ENCODE measurements at places on chromosomes 3 and 15.

- no peak for DNase-seq
Measured at GRCh38 chr3:47377186-47377585, 3.6 kb upstream of the PTPN23 start.

DNA sequence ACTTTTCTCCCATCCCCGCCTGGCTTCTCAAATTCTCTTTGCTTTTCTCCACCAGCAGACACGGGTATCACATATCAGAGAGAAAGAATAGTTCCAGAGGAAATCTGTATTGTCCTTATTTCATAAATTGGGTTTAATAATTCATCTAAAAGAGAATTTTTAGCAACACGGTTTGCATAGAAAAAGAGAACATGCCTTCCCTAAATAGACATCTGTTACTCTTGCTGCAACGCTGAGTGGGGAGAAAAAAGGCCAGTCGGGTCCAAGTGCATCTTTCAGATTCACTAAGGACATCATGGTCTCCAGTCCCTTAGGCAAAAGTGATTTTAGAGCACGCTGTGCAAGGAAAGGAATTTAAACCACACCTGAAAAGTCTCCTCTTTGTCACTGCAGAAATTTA lies 201.3 kb downstream of the ABHD5 start:
- no peak for DNase-seq

GRCh38 chr3:9222956-9223639 lies 26.3 kb downstream of the SRGAP3 start:
- no peak for DNase-seq

DNA sequence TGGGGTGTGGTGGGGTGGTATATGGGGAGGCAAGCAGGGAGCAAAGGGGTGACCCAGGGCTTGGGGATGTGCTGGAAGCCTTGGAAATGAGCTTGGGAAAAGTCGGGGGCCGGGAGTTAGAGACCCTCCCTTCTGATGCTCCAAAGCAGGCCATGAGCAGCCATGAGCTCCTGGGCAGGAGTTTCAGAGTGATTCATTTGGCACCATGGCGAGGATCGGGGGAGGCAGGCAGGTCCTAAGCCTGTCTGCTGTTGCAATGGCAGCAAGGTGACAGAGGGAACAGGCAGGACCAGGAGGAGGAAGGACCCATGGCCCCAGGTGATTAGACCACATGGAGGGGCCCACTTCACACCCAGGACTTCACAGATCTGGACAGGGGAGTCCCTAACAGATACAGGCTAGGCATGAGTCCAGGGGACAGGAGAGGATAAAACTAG lies 21.3 kb downstream of the RGMA start:
- DNase-seq: no peak

DNA sequence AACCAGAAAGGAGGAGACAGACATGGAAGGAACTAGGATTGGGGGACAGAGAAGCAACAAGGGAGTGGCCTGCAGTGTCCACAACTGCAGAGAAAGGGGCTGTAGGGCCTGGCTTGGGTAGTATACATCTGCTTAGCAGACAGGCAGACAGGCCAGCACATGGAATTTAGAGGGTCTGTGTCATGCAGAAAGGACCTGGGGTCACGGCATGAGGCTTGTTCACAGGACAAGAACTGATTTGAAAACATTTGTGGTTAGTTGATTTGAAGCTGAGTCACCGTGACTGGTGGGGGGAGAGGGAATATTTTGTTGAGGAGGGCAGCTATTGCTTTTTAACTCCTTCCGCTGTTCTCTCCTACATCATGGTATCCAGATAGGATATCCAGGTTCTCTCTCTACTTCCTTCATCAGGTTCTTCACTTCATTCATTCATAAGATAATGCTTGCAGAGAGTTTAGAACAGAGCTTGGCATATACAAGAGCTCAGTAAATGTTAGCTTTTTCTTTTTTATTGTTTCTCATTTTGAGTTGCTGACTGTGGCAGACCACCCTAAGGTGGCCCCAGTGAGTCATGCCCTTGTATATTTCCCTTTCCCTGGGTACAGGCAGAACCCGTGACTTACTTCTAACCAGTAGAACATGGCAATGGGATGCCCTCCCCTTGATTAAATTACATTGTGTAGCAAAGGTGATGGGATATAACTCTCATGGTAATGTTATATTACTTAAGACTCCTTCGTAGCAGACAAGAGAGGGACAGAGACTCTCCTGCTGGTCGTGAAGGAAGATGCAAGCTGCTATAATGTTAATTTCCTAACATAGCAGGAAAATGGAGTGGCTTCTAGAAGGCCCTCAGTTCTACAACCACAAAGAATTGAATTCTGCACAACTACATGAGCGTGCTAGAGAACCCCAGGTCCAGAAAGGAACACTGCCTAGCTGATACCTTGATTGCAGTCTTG lies 95.0 kb upstream of the NMNAT3 start:
- no peak for DNase-seq

DNA sequence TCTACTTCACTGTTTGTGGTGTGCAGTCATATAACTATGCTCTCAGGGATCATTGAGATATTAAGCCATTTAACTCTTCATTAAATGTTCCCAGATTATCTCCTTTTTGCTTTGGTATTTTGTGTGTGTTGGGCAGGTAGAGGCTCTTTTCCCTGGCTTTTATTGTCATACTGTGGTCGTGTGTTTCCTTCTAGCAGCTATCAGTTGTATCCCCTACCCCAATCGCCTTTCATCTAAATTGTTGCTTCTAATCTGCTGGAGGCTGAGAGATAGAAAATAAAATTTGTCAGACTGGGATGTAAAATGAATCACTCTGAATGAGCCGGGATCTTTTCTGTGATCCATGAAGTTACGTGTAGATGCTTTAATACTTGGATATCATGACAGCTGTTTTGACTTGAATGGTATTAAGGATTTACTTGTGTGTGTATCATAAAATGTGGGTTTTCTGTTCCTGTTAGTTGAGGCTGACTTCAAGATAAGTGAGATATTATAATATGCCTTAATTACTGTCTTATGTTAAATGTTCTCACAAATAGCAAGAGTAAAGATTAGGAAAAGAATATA lies 9.2 kb downstream of the NFKBIZ start:
- no peak for DNase-seq

GRCh38 chr15:43239732-43240491 lies 19.1 kb upstream of the EPB42 start:
- DNase-seq: no peak

DNA sequence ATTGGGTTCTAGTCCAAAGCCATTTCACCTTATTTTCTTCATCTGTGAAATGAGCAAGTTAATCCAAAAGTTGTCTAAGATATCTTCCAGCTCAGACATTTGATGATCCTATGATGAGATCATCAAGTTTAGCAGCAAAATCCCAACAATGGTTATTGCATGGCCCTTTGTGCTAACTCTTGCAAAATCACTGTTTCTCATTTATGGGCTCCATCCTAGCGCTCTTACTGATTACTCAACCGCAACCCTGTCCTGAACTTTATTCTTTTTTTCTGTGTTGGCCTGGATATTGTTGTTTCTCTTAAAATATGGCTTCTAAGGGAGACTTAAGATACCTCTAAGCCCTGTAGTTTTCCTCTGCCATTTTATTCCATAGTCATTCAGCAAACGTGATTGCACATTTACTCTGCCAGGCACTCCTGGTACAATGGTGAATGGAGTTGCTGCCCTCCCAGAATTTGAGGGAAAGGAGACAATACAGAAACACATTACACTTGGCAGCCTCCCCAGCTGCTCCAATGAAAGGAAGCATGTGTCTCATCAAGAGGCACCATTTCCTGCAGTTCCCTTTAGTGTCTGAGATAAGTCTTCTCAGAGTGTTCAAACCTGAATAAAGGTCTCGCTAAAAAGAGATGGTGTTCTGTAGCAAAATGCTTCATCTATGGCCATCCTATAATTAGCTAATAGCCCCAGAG lies 4.4 kb downstream of the GXYLT2 start:
- DNase-seq: no peak

GRCh38 chr3:17143893-17144664 lies 259.3 kb downstream of the PLCL2 start:
- DNase-seq: no peak

DNA sequence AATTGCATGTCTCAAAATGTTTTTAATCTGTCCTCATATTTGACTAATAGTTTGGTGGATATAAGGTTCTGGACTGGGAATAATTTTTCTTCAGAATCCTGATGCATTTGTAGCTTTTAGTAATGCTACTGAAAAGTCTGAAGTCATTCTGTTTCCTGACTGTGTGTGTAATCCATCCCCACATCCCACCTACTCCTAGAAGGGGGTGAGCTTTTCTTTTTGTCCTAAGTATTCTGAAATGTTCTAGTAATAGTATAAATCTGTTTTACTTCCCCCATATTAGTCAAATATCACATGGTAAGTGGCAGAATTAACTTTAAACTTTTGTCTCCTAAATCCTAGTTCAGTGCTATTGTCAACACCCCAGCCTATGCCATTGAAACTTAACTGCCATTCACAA lies 162.8 kb downstream of the GREM1 start:
- no peak for DNase-seq

DNA sequence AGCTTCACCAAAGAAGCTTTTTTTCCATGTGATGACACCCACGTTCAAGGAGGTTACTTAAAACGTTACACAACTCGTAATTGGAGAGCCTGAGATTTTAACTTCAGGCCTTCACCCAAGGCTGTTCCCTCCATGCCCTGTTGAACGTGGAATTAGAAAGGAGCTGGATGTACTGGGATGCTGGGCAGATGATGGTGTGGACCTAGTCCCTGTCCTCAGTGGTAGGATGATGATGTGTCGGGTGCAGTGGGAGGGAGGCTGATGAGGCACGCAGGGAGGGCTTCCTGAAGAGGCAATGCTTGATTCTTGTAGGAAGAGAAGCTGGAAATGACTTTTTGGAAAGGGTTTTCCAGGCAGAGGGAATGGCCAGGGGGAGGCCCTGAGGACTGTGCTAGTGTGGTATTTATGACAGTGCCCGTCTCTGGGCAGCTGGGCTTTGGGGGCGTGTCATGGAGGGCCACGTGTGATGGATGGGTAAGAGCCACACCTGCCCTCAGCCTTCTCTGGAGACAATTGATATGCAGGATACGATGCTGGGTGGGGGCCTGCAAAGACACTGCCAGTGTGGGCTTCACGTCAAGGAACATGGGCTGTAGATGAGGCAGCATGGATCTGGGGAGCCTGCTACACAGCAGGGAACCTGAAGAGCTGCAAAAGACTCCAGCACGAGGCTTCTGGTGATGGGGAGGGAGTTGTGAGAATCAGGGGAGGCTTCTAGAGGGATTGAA lies 15.3 kb downstream of the SYNM start:
- no peak for DNase-seq

DNA sequence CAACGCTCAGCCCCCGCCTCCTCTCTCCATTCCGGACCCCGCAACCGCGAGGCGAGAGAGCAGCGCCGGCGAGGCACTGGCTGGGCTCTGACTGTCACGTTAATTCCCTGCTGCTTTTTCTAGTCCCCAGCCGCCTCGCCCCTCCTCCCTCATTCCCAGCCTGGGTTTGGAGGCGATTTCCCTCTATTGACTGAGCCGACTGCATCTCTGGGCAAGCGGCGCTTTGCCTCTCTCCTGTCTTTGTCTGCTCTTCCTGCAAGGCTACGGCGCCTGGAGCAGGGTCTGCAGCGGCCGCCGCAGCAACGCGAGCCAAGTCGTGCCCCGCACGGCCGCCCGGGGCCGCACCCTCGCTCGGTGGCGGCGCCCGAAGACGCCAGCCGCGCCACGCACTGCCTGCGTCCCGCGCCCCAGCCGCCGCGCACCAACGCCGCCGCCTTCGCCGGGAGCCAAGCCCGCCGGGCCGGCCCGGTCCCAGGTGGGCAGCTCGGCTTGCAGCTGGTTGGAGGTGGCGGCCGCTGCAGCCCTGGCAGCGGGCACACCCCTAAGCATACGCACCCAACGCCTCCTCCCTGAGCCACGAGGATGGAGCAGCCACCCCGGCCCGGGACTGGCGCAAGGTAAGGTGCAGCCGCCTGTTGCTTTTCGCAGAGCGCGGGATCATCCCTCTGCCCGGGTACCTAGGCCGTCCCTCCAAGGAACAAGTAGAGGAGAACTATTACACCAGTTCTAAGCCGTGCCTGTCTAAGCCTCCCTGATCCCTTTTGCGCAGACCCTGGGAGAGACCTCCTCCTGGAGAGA lies at the start of gene LRRC3B:
Gene LRRC3B (plus strand): TSS at position 152 of the 798 bp plus-strand sequence. CDS start 86,901 bp downstream, outside the sequence.
- peak; percentile 70 for DNase-seq

GRCh38 chr3:124322966-124323365 lies 331.0 kb upstream of the ROPN1 start:
- DNase-seq: no peak
